Tibial nerve (tissue), 4 donors: ENCODE measurements at places on chromosomes 11 and 22. TPM values are rescaled to one million over a fixed set of nuclear protein-coding genes. Genes with fewer than 3 reads are reported as not detected.

DNA sequence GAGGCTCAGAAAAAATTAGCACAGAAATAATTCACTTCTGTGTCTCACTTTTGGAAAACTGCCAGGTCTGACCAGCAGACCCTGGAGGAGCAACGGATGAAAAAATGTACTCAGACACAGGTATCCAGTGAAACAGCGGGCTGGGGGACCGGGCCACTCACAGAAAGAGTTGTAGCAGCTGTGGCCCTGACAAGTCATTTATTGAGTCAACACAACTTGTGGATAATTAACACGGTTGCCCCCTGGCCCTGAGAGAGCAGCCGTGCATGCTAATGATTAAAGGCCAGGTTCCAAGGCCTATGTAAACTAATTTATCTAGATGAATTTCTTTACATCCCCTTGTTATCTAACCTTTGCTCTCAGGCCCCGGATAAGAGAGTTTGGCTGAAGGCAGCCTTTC lies 131.3 kb downstream of the AASDHPPT start:
- H3K4me3 ChIP-seq = no peak overlapping the region
- H3K36me3 ChIP-seq = no peaks in the 10 kb centered on the region
- no peak for DNase-seq
- H3K27me3 ChIP-seq = no peaks in the 10 kb centered on the region
- H3K27ac ChIP-seq = no peak overlapping the region

GRCh38 chr11:71947498-71947897 lies 18.7 kb downstream of the RNF121 start:
- no peak overlapping the region for H3K27ac ChIP-seq
- no peak for DNase-seq
- no peaks in the 10 kb centered on the region for H3K36me3 ChIP-seq
- H3K4me3 ChIP-seq = no peak overlapping the region

MYOD1 gene
- not detected for total RNA-seq

CACNA1I gene
- 0.42 TPM for total RNA-seq

DNA sequence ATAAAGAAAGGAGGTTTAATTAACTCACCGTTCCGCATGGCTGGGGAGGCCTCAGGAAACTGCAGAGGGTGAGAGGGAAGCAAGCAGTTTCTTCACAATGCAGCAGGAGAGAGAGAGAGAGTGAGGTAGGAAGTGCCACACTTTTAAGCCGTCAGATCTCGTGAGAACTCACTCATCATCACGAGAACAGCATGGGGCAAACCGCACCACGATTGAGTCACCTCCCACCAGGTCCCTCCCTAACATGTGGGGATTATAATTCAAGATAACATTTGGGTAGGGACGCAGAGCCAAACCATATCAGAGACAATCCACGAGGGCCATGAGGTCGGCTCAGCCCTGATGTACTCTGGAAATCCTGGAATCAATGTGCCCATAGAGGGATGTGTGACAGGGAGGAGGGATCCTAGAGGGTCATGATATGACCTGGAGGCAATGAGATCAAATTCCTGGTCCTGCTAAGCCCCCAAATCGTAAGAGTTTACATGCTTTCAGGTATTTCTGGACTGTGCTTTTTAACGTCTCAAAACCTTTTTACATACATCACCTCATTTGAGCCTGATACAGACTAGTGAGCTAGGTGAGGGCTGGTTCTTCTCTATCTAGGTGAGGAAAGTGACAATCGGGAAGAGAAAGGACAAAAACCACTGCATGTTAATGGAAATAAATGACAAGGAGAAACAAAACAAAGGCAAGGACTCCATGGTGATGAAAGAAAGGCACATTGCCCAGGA lies 19.5 kb upstream of the RASSF10 start:
- no peaks in the 10 kb centered on the region for H3K27me3 ChIP-seq
- no peak overlapping the region for H3K4me3 ChIP-seq
- no peaks in the 10 kb centered on the region for H3K4me1 ChIP-seq
- H3K27ac ChIP-seq = no peak overlapping the region
- no peak for DNase-seq
- H3K36me3 ChIP-seq = no peaks in the 10 kb centered on the region

- H3K36me3 ChIP-seq = no peaks in the 10 kb centered on the region
- H3K27ac ChIP-seq = no peak overlapping the region
- H3K4me3 ChIP-seq = no peak overlapping the region
- no peak for DNase-seq
- no peaks in the 10 kb centered on the region for H3K4me1 ChIP-seq
Observed at GRCh38 chr11:72609476-72609875, 64.7 kb downstream of the PDE2A start.

DNA sequence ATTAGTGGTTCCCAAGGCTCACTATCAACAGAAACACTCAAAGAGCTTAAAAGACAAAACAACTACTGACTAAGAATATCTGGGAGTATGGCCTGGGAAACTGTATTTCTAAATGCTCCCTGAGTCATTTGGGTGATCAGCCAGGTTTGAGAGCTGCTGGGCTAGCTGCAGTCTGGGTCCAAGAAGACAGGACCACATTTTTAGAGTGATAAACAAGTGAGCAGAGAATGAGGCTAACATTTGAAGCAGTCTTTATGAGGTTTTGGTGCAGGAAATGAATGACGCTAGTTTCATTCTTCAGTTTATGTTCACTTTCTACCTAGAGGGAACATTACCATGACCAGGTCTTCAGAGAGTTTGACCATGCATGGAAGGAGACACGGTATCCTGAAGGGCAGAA lies 97.7 kb downstream of the TEAD1 start:
- H3K4me3 ChIP-seq = no peak overlapping the region
- peak overlapping the region; percentile 22 for H3K27ac ChIP-seq
- H3K4me1 ChIP-seq = peaks cover 75% of the 10 kb centered on the region
- no peaks in the 10 kb centered on the region for H3K27me3 ChIP-seq

SYCE3 gene
- not detected for total RNA-seq

DNA sequence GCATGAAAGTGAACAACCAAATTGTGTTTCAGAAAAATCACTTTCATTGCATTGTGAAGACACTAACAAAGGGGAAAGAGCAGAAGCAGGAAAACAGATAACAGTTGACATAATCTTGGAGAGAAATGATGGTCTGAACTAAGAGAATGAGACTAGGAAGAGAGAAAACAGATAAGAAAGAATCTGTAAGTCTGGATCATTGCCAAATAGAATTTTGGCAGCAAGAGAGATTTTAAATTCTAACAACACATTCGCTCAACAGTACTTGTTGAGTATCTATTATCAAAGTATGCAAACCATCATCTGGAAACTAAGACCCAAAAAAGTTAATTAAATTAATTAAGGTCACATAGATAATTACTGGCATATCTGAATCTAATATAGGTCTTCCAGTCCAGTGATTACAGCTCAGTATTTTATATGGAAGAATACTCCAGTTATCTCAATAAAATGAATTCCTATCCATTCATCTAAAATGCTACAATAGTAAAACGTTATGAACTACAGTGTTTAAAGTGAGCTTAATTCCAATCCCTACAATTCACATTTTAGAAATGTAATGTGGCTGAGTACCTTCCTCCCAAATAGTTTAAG lies 166.7 kb upstream of the FAT3 start:
- H3K27ac ChIP-seq = no peak overlapping the region
- no peaks in the 10 kb centered on the region for H3K4me1 ChIP-seq
- DNase-seq = no peak
- H3K4me3 ChIP-seq = no peak overlapping the region
- H3K36me3 ChIP-seq = no peaks in the 10 kb centered on the region

CRYAB gene
- 353 TPM for total RNA-seq

GRCh38 chr11:134857035-134857434 lies 445.0 kb upstream of the B3GAT1 start:
- no peaks in the 10 kb centered on the region for H3K4me1 ChIP-seq
- H3K4me3 ChIP-seq = no peak overlapping the region
- DNase-seq = no peak
- H3K27me3 ChIP-seq = peaks cover 3% of the 10 kb centered on the region
- H3K27ac ChIP-seq = no peak overlapping the region
- no peaks in the 10 kb centered on the region for H3K36me3 ChIP-seq

AP1B1 gene
- 51.3 TPM for total RNA-seq
